Mesenteric fat pad (tissue), 1 donor: ENCODE measurements at places on chromosomes 5 and 9.

GRCh38 chr9:136339173-136339957 is 12.0 kb downstream of the GPSM1 start:
- no peak for DNase-seq

DNA sequence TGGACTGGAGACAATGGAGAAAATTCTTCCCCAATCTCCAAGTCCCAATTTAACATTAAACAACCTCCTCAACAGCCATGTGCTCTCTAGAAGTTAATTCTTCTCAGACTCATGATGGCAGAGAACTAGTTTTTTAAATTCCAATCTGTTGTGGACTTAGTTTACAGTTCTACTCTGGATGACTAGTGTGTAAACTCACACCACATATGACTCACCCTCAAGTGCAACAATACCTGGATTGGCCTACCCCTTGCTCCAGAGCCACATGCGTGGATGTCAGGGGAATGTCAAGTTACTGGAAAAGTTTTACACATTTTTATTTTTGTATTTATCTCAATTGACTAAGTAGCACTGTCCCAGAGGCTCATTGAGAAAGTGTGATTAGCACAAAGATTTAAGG is 136.0 kb upstream of the EFNA5 start:
- DNase-seq: no peak

GRCh38 chr9:23621188-23621587 is 204.9 kb downstream of the ELAVL2 start:
- DNase-seq: no peak

DNA sequence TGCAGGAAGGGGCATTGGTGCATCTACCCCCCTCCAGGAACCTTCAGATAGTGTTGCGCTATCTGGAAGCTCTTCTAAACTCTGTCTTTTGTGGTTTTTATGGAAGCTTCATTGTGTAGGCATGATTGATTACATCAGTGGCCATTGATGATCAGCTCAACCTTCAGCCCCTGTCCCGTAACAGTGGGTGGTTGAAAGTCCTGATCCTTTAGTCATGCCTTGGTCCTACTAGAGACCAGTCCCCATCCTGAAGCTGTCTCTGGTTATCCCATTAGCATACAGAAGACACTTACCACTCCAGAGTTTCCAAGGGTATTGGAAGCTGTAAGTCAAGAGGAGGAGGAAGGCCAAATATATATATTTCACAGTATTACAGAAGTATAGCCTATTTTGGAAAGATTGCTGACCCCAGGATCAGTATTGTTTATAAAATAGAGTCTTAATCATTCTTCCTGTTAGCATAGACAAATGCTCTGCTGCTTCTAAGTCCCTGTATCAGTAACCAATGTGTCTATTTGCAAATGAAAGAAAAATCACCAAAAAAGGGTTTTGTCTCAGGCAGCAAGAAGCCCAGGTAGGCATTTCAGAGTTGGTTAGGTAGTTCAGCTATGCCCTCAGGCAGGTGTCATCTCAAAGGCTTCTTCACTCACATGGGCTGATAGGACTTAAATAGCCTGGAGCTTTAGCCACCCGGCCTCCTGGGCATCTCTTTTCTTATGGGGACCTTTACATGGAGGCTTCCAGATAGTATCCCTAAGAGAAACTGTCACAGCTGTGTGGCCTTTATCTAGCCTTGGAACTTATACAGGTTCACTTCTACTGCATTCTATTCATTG is 41.6 kb downstream of the SPIN1 start:
- no peak for DNase-seq

GRCh38 chr5:102595332-102595731 is 96.5 kb upstream of the SLCO6A1 start:
- no peak for DNase-seq

- no peak for DNase-seq
Observed at GRCh38 chr9:38445154-38446043, 21.1 kb upstream of the IGFBPL1 start.

- DNase-seq: no peak
Observed at GRCh38 chr9:18472435-18472834, 1.5 kb upstream of the ADAMTSL1 start.

- peak; percentile 78 for DNase-seq
Observed at GRCh38 chr9:34501889-34502425, 20.8 kb downstream of the ENHO start.

DNA sequence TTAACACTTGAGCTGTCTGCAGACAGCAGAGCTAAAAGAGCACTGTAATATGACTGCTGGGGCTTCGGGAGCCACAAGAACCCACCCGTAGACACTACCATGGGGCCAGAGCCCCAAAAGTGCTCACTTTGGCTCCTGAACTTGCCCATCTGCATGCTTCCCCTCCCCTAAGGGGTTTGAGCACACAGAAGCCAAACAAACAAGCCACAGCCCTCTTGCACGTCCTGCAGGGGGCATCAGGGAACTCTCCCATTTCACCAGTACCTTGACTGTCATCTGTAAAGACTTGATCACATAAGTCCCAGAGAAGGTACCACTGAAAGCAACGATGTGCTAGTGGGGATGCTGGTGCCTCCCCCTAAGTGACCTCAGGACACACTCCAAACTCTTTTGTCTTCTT is 681.8 kb downstream of the SEMA5A start:
- no peak for DNase-seq

DNA sequence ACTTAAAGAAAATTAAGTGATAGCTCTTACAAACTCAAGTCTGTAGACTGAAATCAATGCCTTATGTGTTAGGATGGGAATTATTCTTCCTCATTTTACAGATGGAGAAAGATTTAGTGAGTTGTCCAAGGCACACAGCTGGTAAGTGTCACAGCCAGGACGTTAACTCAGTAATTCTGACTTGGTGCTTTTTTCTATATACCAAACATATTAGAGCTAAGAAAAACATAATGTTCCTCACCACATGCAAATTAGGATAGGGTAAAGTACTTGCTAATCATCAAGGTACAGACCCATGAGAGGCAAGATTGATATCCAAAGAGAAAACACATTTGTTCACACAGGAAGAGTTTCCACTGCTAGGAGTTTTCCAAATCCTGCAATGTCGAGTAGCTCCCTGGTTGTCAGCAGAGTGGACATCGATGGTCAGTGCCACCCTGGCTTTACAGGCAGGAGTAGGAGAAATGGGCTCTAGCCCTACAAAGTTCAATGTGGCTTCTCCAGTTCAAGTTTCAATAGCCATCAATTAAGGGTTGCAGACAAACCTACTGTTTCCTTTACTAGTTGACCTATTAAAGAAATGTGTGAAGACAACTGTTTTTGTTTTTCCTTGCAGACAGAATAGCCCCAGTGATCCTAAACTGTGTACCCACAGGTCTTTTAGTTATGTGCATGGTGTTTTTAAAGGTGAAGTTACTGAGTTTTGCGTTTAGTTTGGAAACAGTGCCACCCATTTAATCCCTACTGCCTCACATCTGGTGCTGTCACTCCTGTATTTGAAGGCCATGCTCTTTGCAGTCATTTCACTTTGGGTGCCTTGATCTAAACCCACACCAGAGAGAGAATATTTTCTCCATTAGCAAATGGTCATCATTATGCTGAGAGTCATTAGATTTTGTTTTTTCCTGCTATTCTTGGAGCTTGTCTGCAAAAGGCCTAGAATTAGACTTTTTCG is 460.8 kb upstream of the SMARCA2 start:
- DNase-seq: no peak

DNA sequence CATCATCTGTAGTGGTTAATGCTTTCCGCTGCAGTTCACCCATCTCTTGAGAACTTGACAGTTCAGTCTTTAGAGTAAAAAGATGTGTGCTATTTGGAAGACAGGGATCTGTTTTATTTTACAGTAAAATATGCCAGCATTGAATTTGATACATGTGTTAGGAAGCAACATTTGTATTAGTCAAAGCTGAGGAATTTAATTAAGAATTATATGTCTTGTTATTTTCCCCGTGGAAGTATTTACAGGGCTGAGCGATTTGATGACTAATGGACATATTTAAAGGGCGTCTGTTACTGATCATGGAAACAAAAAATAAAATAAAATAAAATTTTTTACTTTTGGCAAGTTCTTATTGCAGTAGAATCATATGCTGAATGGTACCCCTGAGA is 101.3 kb downstream of the PAM start:
- no peak for DNase-seq

GRCh38 chr5:142717582-142718215 is 31.8 kb upstream of the FGF1 start:
- no peak for DNase-seq

- DNase-seq: no peak
Observed at GRCh38 chr5:13249854-13250253, 694.6 kb downstream of the DNAH5 start.

DNA sequence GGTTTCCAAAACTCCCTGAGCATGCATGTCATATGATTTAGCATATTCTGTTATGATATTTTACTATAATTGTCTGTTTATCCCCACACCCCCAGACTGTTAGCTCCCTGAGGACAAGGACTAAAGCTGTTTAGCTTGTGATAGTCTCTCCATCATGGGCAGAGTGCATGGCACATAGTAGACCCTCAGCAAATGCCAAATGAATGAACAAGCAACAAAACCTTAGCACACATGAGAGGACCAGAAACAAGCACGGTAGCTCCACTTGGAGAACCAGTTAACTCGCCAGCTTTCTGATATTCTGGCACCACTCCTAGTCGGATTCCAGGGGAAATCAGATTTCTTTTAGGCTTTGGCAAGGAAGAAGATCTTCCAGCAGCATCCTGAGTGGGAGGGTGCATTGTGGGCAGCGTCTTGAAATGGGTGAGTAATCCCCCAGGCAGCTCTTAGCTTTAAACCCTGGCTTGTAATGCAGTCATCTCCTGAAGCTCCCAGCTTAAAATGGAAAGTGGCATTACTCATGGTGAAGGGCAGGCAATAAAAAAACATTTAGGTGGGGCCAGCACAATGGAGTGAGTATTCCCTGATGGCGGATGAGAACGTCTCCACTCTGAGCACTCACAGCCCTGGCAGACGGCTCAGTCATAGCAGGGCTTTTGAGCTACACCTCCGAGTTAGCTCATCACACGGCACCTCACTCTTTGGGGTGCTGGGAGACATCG is 41.1 kb downstream of the FGF1 start:
- DNase-seq: no peak

DNA sequence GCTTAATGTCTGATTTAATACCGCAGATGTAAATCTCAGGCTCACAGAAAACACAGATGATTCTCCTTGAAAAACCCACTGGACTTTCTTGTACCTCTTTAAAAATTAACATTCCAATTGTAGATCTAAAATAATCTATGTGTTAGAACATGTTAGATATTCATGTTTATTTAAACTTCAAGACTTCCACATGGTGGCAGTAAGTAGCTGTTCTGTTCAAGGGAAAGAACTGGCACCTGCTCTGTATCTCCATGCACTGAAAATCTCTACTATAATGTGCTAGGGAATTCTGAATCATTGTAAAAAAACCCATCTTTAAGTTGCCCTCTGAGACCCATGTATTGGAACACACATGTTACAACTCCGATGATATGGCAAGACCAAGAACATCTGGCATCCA is 366.9 kb downstream of the DMRTA1 start:
- DNase-seq: no peak

GRCh38 chr5:157874861-157875260 is 15.9 kb upstream of the CLINT1 start:
- DNase-seq: no peak

DNA sequence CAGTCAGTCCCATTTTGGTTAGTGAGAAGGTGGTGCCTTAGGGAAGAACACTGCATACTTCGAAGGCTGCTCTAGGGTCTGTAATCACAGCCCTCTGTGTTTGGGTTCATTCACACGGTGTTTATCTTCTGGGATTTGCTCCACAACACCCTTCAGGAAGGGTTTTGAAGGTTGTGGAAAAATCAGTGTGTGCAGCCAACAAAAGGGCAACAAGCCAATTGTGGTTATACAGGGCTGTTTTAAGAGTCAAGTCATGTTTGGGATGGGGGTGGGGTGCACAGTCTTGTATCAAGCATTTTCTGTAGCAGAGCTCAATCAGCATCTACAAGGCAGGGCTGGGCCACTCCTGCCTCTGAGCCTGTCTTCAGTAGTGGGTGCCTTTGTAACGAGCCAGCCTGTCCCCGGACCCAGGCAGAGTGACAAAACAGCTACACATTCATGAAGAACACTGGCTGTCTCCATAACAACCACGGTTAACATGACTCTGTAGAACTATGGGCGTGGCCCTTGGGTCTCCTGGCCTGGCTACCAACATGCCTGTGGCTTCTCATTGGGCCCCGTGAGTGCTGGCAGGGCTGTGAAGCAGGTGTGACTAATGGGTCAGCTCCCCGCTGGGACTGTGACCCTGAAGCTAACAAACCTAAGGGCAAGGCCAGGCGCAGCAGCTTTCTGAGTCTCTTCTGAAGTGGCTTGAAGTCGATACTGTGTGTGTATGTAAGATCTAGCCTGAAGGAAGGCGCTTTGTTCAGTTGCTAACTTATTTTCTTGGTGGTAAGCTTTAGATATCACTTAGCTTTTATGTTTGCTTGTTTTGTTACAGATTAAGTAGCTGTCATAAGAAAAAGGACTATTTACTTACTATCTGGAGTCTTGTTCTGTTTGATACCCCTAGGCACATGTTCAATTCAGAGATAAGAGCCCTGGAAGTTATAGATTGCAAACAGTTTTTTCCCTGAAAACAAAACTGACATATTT is 27.9 kb upstream of the GOLM1 start:
- no peak for DNase-seq

- DNase-seq: no peak
Observed at GRCh38 chr5:99004960-99005359, 76.2 kb upstream of the CHD1 start.

- DNase-seq: no peak
Observed at GRCh38 chr5:27854243-27854852, 816.0 kb upstream of the CDH9 start.

- no peak for DNase-seq
Observed at GRCh38 chr5:137600721-137601360, 101.7 kb upstream of the SPOCK1 start.

DNA sequence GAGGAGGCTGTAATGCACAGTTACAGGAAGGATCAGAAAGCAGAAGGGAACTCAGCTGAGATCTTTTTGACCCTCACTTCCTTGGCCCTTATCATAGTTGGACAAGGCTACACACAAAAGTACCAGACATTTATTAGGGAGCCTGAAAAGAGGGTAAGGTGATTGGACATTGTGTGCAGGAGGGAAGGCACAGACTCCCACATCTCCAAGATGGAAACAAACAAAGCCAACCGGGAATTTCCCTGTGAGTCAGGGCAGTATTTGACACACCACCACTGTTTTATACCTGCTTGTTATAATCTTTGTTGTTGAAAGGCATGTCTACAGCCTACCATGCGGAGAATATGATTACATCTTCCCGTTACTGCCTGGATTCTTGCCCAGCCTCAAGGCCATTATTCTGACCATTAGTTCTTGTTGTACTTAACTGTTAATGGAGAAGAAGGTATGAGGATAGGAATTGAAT is 3.0 kb upstream of the CCNG1 start:
- no peak for DNase-seq

GRCh38 chr9:70927530-70927929 is 193.9 kb downstream of the TRPM3 start:
- no peak for DNase-seq
